ENCODE measurements at places on chromosomes 12 and 14. TPM values are rescaled to one million over a fixed set of nuclear protein-coding genes. Genes with fewer than 3 reads are reported as not detected.

Gene TMTC2
- 5.2 TPM for total RNA-seq

Gene ASIC1
- 1.6 TPM for total RNA-seq

Gene ATG2B
- 32.4 TPM for total RNA-seq

Gene TRIM9
- 0.64 TPM for total RNA-seq

Gene CAPZA3
- not detected for total RNA-seq

Gene SLCO1B3
- not detected for total RNA-seq

Gene GIT2
- total RNA-seq = 54.4 TPM

Data from fibroblast of villous mesenchyme (primary cell).